Pulmonary artery endothelial cell (primary cell): ENCODE measurements at places on chromosomes 11 and 22.

DNA sequence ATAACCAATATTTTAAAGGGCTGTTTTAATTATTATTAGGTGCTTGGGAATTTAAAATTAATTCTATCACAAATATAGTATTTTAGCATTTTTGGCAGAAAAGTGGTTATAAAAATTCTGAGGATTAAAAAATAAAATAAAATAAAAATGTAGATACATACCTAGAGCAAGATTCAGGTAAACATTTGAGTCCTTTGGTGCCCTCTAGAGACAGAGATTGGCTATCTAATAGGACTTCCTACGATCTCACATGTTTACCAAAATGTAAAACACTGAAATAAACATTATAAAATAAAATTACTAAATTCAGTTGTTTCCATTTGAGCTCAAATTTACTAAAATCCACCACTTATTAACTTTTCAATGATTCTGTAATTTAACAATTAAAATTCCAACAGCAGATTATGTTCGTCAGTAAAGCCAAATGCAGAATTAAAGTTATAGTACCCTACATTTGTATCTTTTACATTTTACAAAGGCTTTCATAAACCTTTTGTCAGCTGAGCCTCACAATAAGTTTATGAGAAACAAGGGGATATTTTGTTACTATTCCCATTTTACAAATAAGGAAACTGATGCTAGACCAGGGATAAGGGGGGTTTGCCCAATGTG lies 27.7 kb downstream of the SLC36A4 start:
- DNase-seq = no peak

GRCh38 chr11:100841711-100842407 lies 154.8 kb downstream of the ARHGAP42 start:
- no peak for DNase-seq

DNA sequence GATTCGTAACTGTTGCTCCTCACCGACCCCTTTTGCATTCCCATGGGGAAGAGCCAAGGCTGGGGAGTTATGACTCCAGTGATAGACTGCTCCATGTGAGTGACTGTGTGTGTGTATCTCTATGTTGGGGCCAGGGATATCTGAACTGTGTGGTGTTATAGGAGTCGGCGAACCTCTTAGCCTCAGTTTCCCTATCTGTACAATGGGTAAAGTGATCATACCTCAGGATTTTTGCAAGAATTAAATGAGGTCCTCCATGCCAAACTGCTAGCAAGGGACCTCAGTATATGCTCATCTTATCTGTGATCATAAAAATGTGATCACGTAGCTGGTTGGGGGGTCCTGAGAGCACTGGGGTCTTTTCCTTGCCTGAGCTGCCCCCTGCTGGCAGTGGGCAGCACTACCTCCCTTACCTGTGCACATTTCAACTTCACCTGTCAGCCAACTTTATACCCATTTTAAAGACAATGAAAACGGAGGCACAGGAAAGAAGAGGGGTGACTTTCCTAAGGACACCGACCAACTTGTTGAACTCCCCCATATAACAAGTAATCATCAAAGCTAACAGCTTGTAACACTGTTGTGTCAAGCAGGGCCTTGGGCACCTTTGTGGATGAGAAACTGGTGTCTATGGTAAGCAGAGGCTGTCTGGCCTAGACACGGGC lies 1.4 kb upstream of the DPP3 start:
- DNase-seq = no peak

GRCh38 chr22:24285245-24285644 lies 14.6 kb downstream of the SPECC1L start:
- DNase-seq = no peak

DNA sequence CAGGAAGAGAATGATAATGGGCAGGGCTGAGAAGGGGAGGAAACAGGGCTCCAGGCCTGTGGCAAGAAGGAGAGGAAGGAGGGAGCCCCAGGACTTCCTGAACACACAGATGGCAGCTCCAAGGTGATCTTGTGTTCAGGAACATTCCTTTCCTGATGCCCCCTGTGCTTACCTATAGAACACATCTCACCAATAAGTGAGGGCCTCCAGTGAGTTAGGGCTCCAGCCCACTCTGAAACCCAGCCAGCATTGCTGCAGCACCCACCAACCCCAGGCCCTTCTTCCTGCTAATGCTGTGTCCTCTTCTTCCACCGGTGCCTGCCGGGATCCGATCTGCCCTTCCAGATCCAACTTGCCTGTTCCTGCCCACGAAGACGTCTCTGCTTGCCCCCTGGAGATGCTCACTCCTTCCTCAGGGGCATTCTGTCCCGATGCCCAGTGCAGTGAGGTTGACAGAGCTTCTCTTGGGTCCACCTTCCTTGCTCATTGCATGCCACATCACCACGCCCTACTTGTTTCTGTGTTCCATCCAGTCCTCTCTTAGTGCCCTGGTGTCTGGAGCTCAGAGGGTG lies 17.4 kb downstream of the ANKK1 start:
- no peak for DNase-seq

DNA sequence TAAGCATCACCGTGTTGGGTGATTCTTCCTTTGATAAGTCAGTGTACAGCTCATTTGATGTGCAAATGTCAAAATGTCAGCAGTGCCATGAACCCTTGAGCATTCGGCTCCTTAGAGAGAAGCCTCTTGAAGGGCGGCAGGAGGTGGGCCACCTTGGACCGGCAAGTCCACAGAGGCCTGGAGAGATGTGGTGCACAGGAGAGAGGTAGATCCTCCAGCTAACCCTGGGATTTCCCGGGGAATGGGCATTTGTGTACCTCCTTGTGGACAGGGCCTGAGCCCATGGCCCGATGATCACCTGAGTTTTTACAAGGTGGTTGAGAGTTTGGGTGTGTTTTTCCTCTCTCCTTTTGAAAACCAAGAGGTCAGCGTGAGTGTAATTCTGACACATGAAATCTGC lies 133.2 kb upstream of the RCN1 start:
- no peak for DNase-seq

GRCh38 chr11:93498641-93499040 lies 44.5 kb downstream of the SMCO4 start:
- no peak for DNase-seq
